Astrocyte (in vitro differentiated cells and primary cell): ENCODE measurements at places on chromosomes 4 and X. TPM values are rescaled to one million over a fixed set of nuclear protein-coding genes. Genes with fewer than 3 reads are reported as not detected.

The CPXCR1 gene
- not detected in 2 replicates for total RNA-seq

The BOD1L1 gene
- 41.6 and 47.2 TPM in 2 replicates for total RNA-seq

The ZDHHC15 gene
- total RNA-seq: 0.77 and 0.89 TPM in 2 replicates

The SMS gene
- total RNA-seq: 134 and 187 TPM in 2 replicates

The WAS gene
- 0.75 and 1.1 TPM in 2 replicates for total RNA-seq

The SRPK3 gene
- not detected in 2 replicates for total RNA-seq

The ALB gene
- 0.75 TPM in 1 of 2 replicates, not detected in the other for total RNA-seq

The MGARP gene
- total RNA-seq: 0.36 and 0.45 TPM in 2 replicates

The TMEM154 gene
- 11.5 and 13.2 TPM in 2 replicates for total RNA-seq

The CCSER1 gene
- total RNA-seq: 1.2 and 2.2 TPM in 2 replicates

The IL2RG gene
- 0.59 TPM in 1 of 2 replicates, not detected in the other for total RNA-seq

DNA sequence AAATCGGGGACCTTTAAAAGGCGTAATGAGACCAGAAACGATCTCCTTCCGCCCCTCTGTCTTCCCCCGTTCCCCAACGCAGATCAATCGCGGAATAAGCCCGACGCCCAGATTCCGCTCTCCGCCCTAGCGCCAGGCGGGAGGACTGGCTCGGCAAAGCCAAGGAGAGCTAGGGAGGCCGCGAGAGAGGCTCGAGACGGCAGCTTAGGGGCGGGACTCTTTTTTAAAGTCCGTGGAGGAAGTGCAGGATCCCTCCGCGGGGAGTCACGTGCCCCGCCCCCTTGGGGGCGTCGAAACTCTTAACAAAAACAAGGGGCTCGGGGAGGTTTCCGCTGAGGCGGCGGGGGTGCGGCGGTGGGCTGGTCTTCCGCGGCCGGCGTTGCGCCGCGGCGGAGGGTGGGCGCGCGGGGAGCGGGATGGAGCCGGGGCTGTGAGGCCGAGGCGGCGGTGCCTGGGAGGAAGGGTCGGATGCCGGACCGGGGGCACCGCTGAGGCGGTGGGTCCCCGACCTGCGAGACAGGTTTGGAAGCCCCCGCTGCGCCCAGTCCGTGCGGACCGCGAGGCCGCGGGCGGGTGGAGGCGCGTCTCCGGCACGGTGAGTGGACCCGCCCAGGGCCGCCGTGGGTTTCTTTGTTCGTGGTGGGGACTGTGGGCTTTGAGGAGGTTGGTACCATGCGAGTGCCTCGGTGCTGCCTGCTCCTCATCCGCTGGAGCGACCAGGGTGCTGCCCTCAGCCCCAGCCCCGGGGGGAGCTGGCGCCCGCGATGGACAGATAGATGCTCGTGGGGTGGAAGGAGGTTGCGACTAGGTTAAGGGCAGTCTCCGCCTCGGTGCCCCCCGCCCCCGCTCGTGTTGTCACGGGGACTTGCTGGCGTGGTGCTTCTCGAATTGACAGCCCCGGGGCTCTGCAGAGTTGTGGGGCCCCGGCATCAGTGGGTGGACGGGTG, at the start of gene CCNG2:
CCNG2 (plus strand) TSS at position 296 of the 947 bp plus-strand sequence. CDS start 1,326 bp downstream, outside the sequence.
- peak; percentile 95 for DNase-seq

GRCh38 chrX:2967998-2968909, 38.1 kb upstream of the ARSH start:
- peak; percentile 70 for DNase-seq

- peak; percentile 90 for DNase-seq
Measured at GRCh38 chrX:151825925-151826485, 86.7 kb upstream of the MAGEA4 start.

GRCh38 chr4:89301003-89301402, 6.6 kb downstream of the GPRIN3 start:
- DNase-seq: no peak

- DNase-seq: peak; percentile 8
Measured at GRCh38 chr4:2261110-2261852, 628 bp downstream of the MXD4 start.

DNA sequence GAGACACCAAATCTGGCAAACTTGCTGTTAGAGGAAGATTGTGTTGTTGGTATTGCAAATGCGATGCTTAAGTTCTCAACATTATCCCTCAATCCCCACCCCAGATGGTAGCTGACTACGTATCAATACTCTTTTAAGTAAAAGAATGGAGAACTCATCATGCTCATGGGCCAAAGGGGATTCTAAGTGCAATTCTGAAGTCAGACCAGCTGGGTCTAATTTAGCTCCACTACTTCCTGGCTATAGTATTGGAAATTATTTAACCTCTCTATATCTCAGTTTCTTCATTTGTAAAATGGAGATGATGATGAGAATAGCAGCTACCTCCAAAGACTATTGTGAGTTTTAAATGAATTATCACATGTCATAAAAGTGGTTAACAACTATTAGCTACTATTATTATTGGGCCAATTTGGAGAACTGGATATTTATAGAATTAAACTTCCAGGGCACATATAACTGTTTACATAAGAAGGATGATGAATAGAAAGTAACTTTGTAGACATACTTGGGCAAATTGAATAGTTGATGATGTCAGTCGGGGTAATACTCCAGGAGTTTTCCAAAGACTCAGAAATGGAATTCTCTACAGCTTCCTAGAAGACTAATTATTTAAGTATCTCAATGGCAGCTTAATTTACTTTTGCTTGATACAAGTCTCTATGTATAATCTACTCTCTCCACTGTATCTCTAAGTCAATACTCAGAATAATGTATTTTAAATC, 5.0 kb upstream of the SLAIN2 start:
- DNase-seq: no peak

GRCh38 chr4:144267084-144267483, 126.6 kb upstream of the GYPA start:
- DNase-seq: no peak

DNA sequence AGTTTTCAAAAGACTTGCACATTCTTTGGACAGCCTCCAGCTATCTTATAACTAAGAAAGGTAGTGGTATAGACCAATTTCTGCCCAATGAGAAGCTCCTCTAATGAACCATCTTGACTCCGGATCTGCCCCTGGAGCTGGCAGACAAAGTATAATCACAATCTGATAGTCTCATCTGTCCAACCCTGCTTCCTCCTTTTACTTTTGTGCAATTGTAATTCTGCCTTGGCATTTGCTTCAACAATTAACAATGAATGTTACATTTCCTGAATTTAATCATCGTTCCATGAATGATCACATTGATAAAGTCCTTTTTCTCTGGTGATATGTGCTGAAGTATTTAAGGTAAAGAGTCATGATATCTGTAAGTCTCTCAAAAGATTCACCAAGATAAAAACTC, 27.8 kb downstream of the FRYL start:
- no peak for DNase-seq

- DNase-seq: no peak
Measured at GRCh38 chrX:81286608-81287007, 84.7 kb downstream of the SH3BGRL start.

GRCh38 chrX:129961180-129962083, 21.0 kb upstream of the BCORL1 start:
- DNase-seq: no peak

- no peak for DNase-seq
Measured at GRCh38 chr4:41935652-41936021, 408 bp downstream of the TMEM33 start.

DNA sequence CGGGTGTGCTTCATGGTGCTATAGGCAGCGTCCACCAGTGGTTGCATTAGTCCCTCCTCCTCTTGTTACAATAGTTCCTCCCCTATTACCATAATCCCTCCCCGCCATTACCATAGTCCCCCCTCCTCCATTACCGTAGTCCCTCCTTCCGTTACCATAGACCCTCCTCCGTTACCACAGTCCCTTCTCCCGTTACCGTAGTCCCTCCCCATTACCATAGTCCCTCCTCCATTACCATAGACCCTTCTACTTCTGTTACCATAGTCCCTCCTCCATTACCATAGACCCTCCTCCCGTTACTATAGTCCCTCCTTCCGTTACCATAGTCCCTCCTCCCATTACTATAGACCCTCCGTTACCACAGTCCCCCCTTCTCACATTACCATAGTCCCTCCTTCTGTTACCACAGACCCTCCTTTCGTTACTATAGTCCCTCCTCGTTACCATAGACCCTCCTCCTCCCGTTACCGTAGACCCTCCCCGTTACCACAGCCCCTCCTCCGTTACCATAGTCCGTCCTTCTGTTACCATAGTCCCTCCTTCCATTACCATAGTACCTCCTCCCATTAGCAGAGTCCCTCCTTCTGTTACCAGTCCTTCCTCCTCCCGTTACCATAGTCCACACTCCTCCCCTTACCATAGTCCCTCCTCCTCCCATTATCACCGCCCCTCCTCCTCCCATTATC, 129.6 kb downstream of the DHRSX start:
- peak; percentile 47 for DNase-seq

DNA sequence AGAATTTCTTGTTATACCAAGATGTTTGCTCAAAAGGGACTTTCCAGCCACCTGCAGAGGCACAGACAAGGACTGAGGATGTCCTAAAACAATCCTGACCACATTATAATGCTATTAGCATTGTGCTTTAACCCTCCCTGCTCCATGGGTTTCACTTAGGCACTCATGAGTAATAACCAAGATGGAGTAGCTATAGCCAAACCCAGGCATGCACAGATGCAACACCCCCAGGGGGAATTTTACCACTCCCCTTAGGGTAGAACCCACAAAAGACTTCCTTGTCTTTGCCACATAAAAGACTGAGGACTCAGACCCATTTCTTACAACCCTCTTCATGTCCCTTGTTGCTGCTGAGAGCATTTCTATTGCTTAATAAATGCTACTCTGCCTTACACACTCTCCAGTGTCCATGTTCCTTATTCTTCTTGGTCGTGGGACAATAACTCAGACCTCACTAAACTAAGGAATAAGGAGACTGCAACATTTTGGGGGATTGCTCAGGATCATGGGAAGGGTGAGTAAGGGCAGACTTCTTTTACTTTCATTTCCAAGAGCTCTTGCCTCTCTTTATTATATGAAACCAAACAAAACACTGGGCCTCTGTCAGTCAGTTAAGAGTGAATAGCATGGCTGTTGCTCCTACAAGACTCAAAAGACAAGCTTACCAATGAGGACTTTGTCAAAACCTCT, 103.5 kb downstream of the TECRL start:
- no peak for DNase-seq

GRCh38 chr4:85092536-85092935, 126.0 kb upstream of the WDFY3 start:
- no peak for DNase-seq

GRCh38 chr4:20253283-20253734, 1.6 kb downstream of the SLIT2 start:
- DNase-seq: no peak

DNA sequence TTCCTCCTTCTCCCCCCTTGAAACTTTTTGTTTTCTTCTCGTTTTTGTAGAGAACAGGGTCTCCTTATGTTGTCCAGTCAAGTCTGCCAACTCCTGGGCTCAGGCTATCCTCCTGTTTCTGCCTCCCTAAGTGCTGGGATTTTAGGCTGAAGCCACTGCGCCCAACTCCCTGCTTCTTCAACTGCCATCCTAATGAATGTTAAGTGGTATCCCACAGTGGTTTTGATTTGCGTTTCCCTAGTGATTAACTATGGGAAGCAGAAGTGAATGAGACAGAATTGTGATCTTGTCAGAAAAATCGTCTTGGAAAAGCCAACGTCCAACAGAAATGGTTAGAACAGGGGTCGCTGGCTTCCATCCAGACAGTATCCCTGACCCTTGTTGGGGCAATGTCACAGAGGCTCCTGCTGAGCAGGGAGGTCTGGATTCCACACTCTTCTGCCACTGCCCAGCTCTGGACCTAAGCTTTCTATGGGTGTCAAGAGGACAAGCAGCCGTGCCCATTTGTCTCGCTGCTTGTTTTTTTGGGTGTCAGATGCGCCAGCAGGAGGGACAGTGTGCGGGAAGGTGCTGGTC, 869 bp upstream of the ADD1 start:
- no peak for DNase-seq

DNA sequence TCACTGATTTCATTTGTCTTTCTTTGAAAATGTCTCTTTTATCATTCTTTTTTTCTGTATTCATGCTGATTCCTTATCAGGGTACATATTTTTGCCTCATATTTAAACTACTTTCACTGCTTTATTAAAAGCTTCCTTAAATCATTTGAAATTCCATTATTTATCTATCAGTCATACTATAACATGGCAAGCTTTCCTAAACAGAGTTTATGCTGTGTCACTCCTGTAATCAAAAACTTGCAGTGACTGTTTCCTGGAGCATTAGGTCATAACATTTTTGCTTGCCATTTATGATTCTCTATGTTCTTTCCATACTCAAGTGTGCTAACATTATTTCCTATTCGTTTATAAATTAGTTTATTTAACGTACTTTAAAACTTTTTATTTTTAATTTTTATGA, 203.7 kb downstream of the BMPR1B start:
- DNase-seq: no peak

DNA sequence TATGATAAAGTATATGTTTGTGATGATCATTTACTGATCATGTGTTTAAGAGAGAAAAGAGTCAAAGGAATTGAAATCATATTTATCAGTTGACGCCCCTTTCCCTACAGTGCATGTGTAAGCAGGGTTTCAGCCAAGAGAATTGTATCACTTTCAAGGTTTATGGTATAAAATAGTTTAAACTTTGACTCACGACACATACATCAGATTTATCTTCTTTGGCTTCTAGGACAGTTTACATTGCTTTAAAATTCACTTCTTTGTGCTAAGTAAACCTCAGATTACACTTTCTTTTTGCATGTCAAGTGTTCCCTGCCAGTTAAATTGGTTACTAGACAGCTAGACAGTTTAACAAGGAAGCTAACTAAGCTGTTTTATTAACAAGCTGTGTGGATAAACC, 86.3 kb upstream of the MYOZ2 start:
- no peak for DNase-seq

DNA sequence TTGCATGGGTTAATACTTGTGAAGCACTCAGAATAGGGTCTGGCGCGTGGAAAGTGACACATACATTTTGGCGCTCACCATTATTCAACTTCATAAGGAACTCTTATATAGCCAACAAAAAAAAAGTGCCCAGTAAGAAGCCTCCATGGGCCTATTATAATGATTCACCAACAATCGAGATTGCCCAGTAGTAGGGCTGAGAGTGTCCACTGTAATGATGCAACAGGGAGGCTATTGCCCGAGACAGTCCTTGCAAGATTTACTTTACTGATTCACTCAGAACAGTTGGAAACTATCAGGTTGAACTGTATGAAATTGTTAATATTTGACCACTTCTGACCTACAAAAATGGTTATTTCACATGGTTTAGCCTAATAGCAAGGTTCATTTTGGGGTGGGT, 86.0 kb downstream of the PJA1 start:
- DNase-seq: no peak

DNA sequence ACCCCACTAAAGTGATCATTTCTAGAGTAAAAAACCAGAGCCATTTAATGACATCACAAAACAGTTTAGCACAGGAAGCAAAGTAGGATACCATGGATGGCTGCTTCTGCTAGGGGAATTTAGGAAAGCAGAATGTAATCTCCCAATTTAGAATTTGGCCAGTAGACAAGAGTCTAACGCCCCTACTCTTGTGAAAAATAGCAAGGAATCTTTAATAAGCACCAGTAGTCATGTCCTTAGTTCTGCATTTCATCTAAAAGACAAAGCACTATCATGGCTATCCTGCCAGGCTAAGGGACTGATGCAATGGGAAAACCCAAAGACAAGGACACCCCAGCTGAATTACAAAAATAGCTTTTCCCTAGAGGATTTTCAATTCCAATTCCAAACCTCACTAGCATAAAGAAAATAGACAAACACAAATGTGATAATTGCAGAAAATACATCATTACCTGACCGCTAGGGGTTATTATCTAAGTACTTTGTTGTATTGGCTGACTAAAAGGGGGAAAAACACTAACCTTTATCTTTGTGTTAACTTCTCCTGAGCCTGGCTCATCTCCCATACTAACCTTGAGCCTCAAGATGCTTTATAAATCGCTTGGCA, 2.6 kb upstream of the AMMECR1 start:
- no peak for DNase-seq

- DNase-seq: no peak
Measured at GRCh38 chr4:14958436-14958835, 43.8 kb upstream of the CPEB2 start.

- DNase-seq: peak; percentile 11
Measured at GRCh38 chrX:105307762-105308161, 87.3 kb upstream of the TEX13A start.
